Fibroblast of the aortic adventitia (primary cell): ENCODE measurements at places on chromosomes 1 and 21. TPM values are rescaled to one million over a fixed set of nuclear protein-coding genes. Genes with fewer than 3 reads are reported as not detected.

The KCNN3 gene
- total RNA-seq = 0.09 and 0.25 TPM in 2 replicates

The CCSAP gene
- 4.3 and 5.3 TPM in 2 replicates for total RNA-seq

The FAM3B gene
- not detected in 2 replicates for total RNA-seq

The HSPA6 gene
- total RNA-seq = 0.45 TPM in 1 of 2 replicates, not detected in the other

The FMO5 gene
- total RNA-seq = 1.8 and 3.3 TPM in 2 replicates

The IL19 gene
- total RNA-seq = 0.41 TPM in 1 of 2 replicates, not detected in the other

The PPP1R8 gene
- total RNA-seq = 23.0 and 35.2 TPM in 2 replicates

The S1PR1 gene
- 2.8 and 5.5 TPM in 2 replicates for total RNA-seq

The KCNA3 gene
- under 0.01 TPM in 1 of 2 replicates, not detected in the other for total RNA-seq

The OR2T6 gene
- not detected in 2 replicates for total RNA-seq

The OR2T29 gene
- not detected in 2 replicates for total RNA-seq

The CFHR1 gene
- total RNA-seq = 1.1 TPM in 1 of 2 replicates, not detected in the other

The DCDC2B gene
- not detected in 2 replicates for total RNA-seq

The NDUFS5 gene
- 365 and 456 TPM in 2 replicates for total RNA-seq

The GRIK1 gene
- 0.81 TPM in 1 of 2 replicates, not detected in the other for total RNA-seq

The NCF2 gene
- total RNA-seq = 0.63 and 0.74 TPM in 2 replicates

The LEFTY1 gene
- total RNA-seq = not detected in 2 replicates

The CLCNKA gene
- 0.09 and 0.25 TPM in 2 replicates for total RNA-seq

The TRIM62 gene
- 3.1 and 10.7 TPM in 2 replicates for total RNA-seq

The SPRR5 gene
- total RNA-seq = not detected in 2 replicates

The NES gene
- 44.5 and 83.0 TPM in 2 replicates for total RNA-seq

The ADAMTS5 gene
- total RNA-seq = 4.6 and 24.0 TPM in 2 replicates

The UBL4B gene
- total RNA-seq = not detected in 2 replicates

The ACKR1 gene
- not detected in 2 replicates for total RNA-seq

The CD1B gene
- not detected in 2 replicates for total RNA-seq

The ATP5IF1 gene
- total RNA-seq = 108 and 171 TPM in 2 replicates

The SIM2 gene
- total RNA-seq = 0.18 TPM in 1 of 2 replicates, not detected in the other

The PGLYRP4 gene
- total RNA-seq = not detected in 2 replicates

The RABGGTB gene
- 82.5 and 91.8 TPM in 2 replicates for total RNA-seq

The KIAA1614 gene
- total RNA-seq = 9.7 and 10.6 TPM in 2 replicates

The S100A14 gene
- 0.18 TPM in 1 of 2 replicates, not detected in the other for total RNA-seq

The KRTAP12-2 gene
- total RNA-seq = not detected in 2 replicates

The GLIS1 gene
- 1.6 TPM in 1 of 2 replicates, not detected in the other for total RNA-seq

The HUNK gene
- 0.45 and 4.3 TPM in 2 replicates for total RNA-seq

The DDR2 gene
- total RNA-seq = 356 and 379 TPM in 2 replicates

The DMBX1 gene
- total RNA-seq = not detected in 2 replicates

The IPO9 gene
- 14.8 and 29.2 TPM in 2 replicates for total RNA-seq

The DISC1 gene
- total RNA-seq = 4.7 and 8.8 TPM in 2 replicates

The PLA2G2F gene
- not detected in 2 replicates for total RNA-seq
